Calu3 (cell line): ENCODE measurements at places on chromosomes 16 and 17.
A peak's percentile ranks its signal among the peaks of the same experiment; 100 is the strongest.

GRCh38 chr17:48604770-48605329 is at the start of gene HOXB6:
TSS of gene HOXB6 (minus strand) at chr17:48604986. CDS start at chr17:48598150, 6,836 bp downstream.
- peak; percentile 84 for DNase-seq

GRCh38 chr17:14157822-14158221 is 78.8 kb downstream of the CDRT15 start:
- DNase-seq: no peak

DNA sequence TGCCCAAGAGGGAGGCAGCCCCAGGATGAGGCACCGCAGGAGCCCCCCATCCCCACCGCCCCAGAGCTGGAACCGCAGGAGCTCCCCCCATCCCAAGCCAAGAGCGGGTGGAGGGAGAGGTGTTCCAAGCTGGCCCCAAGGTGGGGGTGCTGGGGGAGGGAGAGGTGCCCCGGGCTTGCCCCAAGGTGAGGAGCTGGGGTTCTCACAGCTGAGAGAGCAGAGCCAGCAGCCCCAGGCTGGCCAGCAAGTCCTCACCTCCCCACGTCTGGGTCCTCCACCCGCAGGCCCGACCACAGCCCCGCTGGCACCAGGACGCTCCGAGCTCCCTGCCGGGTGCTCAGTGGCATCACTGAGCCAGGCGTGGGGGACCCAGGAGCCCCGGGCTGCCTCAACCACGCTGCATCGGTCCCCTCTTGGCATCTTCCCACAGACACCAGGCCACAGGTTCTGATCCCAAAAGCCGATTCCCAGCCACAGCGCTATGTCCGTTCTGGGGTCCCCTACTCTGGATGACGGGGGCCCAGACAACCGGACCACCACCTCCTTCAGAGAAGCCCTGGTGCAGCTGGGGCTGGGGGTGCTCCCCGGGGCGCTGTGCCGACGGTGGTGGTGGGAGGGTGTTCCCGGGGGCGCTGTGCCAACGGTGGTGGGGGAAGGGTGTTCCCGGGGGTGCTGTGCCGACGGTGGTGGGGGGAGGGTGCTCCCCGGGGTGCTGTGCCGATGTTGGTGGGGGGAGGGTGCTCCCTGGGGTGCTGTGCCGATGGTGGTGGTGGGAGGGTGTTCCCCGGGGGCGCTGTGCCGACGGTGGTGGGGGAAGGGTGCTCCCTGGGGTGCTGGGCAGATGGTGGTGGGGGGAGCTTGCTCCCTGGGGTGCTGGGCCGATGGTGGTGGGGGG is 15.4 kb upstream of the WDR45B start:
- DNase-seq: no peak

DNA sequence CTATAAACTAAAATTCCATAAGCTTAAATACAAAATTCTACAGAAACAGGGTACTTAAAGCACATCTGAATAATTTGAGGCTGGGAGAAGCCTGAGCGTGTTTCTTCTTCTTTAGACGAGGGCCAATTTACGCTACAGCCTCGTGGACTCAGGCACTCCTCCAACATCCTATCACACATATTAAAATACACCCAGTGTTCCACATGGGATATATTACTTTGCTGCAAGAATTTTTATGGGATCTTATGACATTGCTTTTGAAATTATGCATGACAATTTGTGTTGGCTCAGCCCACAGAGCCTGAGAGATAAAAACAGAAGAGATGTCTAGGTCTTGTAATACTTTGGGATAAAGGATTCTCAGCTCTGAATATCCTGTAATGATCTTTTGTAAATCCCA is 3.5 kb upstream of the TANGO6 start:
- no peak for DNase-seq

GRCh38 chr17:2335726-2336214 is 487 bp downstream of the TSR1 start:
- DNase-seq: no peak

DNA sequence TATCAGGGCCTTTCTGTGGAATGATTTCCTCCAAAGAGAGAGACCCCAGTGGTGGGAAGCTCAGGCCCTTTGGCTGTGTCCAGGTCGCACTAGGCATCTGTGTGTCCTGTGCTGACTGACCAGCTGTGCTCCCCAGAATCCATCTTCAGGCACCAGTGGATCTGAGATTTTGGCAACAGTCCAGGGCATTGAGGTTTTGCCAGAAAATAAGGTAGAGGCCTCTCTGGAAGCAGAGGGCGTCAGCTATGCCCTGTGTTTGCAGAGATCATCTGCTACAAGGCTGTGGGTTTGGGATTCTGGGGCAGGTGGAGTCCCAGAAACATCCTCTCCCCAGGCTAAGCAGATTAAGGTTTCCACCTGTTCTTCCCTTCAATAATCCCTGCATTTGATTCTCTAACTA is 57.5 kb upstream of the TOB1 start:
- DNase-seq: no peak

DNA sequence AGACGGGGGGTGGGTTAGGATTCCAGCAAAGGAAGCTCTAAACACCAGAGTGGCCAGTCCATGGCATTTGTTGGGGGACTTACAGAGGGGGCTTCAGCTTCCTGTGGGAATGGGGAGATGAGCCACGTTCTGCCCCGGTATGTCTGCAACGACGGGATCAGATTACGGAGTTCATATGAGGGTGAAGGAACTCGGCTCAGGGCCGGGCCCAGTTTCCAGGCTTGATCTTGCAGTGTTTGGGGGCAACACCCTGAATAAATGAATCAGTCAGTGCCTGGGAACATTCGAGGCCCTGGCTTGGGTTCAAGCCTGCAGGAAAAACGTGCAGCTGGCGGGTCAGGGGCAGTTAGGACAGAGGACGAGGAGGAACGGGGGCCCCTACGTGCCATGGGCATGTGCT is 54.0 kb downstream of the JPH3 start:
- DNase-seq: no peak

GRCh38 chr16:71536752-71537499 is 10.7 kb downstream of the CHST4 start:
- no peak for DNase-seq

DNA sequence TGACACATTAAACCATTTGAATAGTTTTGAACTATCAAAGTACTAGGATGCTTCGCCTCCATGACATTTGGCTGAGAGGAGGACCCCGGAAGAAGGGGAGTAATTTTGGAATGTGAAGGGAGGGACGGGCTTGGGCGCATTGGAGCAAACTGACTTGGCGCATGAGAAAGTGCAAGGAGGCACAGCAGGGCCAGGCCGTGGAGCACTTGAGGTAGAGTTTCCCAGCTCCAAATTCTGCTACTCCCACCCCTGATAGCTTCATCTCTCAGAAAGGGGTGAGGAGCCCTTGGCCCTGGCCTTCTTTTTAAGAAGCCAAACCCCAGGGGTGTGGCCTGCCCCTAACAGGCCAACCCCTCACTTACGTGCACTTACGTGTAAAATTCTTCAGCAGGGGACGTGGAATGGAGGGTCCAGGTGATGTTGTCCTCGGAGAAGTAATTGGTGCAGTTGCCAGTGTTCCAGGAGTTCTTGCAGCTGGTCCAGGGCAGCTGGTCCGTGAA is 17.7 kb downstream of the SLC6A4 start:
- DNase-seq: no peak

DNA sequence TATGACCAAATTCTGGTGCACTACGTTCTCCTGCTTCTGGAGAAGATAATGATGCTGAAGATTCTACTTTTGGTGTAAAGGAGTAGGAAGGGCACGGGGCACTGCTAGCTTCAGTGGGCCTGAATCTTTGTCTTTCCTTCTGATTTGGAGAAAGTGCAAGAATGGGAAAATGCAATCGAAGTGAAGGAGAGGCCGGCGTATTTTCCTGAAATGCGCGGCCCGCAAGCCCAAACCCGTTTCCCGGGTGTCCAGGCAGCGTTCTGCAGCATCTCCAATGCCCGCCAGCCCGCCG is 372 bp upstream of the NDE1 start:
- DNase-seq: no peak

DNA sequence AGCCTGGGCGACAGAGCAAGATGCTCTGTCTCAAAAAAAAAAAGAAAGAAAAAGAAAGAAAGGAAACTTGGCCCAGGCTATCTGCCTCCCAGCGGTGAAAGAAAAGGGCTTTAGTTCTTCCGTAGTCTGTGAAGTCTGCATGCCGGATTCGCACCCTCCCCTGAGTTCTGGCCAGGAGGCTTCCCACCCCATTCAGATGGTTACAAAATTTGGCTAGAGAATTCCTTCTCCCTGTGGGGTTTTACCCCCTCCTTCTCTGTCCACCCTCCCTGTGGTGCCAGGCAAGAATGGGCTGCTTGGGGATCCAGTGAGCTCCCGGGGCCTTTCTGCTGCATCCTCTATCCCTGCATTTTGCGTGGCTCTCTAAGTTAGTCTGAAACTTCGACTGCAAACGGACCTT is 37.8 kb downstream of the PAFAH1B1 start:
- DNase-seq: no peak

- no peak for DNase-seq
Observed at GRCh38 chr17:8698162-8698971, 46.3 kb downstream of the CCDC42 start.

- DNase-seq: no peak
Observed at GRCh38 chr17:68603656-68604055, 2.5 kb upstream of the FAM20A start.

- no peak for DNase-seq
Observed at GRCh38 chr16:54116124-54116655, 170.4 kb downstream of the IRX3 start.

- no peak for DNase-seq
Observed at GRCh38 chr16:70715055-70715858, 29.4 kb upstream of the MTSS2 start.

DNA sequence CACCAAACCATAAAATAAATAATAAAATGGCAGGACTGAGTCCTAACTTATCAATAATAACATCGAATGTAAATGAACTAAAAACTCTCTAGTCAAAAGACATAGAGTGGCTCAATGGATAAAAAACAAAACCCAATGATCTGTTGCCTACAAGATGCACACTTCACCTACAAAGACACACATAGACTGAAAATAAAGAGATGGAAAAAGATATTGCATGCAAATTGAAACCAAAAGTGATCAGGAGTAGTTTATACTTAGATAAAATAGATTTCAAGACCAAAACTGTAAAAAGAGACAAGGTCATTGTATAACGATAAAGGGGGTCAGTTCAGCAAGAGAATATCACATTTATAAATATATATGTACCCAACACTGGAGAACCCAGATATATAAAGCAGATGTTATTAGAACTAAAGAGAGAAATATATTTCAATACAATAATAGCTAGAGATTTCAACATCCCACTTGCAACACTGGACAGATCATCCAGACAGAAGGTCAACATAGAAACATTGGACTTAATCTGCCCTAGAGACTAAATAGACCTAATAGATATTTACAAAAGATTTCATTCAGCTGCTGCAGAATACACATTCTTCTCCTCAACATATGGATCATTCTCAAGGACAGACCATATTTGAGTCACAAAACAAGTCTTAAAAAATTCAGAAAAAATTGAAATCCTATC is 29.8 kb downstream of the SLC47A2 start:
- DNase-seq: no peak

- DNase-seq: no peak
Observed at GRCh38 chr16:85535352-85536072, 77.6 kb upstream of the GSE1 start.

DNA sequence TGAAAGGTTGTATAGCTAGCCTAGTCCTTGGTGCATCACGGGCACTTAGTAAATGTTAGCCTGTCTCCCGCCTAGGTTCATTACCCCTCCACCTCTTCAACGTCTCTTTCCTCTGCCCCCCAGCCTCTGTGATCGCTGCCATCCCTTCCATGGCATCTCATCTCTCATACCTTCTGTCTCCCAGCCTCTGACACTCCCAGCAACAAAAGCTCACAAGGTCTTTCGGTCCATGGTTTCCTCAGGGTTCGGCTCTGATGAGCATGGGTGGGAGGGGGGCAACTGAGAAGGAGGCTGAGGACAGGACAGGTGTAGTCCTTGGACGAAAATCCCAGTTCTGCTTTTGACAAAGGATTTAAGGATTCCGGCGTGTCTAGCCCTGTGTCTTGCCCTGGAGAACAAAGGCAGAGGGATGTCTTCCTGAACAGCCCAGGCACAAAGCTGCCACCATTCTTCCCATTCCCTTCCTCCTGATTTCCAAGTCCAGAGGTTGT is 16.7 kb downstream of the CCR7 start:
- no peak for DNase-seq

DNA sequence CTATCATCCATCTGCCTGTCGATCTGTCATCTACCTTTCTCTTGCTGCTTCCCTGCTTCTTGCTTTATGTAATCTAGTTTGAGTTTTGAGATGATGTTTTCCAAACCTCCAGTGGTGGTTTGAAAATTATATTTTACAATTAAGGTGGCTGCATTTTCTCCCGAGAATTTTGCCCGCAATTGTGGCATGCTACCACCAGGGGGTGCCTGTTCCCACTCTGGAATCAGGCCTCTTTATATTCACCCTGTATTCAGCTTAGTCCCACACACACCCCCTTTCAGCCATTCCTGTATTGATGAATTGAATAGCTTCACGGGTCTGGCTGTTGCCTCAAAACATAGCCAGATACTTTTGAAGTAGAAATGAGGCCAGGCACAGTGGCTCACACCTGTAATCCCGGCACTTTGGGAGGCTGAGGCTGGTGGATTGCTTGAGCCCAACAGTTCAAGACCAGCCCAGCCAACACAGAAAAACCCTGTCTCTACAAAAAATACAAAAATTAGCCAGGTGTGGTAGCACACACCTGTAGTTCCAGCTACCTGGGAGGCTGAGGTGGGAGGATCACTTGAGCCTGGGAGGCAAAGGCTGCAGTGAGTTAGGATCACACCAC is 3.2 kb downstream of the PRSS22 start:
- no peak for DNase-seq

- no peak for DNase-seq
Observed at GRCh38 chr17:16044487-16044886, 44.9 kb downstream of the TTC19 start.

DNA sequence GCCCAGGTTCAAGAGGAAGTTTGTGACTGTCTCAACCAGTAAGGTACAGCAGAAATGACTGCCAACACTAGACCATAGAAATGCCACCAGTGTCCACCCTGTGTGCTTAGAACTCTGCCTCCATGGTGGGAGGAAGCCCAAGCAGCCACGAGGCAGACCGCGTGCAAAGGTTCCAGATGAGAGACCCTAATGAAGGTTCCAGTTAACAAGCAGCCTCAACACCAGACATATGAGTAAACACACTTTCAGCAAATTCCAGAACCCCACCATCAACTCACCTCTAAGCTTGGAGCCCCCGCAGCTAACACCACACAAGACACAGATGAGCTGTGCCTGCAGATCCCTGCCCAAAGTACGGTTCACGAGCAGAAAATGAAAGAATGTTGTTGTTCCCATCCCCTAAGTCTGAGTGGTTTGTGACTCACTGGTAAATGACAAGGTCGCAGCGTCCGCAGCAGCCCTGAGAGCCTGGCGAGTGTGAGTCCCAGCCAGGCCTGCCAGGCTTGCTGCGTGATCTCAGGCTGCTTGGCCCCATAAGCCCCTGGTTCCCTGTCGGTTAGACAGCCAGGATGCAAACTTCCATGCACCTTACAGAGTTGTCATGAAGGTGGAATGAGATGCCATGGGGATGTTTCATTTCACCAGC is 193.7 kb downstream of the C16orf95 start:
- no peak for DNase-seq

- no peak for DNase-seq
Observed at GRCh38 chr16:84357191-84357651, 11.1 kb upstream of the ATP2C2 start.
